ENCODE measurements at places on chromosomes 2 and 18. TPM values are rescaled to one million over a fixed set of nuclear protein-coding genes. Genes with fewer than 3 reads are reported as not detected.
A peak's percentile ranks its signal among the peaks of the same experiment; 100 is the strongest.

GRCh38 chr18:23968638-23969604 lies 45.6 kb upstream of the TTC39C start:
- no peak for ATAC-seq

DNA sequence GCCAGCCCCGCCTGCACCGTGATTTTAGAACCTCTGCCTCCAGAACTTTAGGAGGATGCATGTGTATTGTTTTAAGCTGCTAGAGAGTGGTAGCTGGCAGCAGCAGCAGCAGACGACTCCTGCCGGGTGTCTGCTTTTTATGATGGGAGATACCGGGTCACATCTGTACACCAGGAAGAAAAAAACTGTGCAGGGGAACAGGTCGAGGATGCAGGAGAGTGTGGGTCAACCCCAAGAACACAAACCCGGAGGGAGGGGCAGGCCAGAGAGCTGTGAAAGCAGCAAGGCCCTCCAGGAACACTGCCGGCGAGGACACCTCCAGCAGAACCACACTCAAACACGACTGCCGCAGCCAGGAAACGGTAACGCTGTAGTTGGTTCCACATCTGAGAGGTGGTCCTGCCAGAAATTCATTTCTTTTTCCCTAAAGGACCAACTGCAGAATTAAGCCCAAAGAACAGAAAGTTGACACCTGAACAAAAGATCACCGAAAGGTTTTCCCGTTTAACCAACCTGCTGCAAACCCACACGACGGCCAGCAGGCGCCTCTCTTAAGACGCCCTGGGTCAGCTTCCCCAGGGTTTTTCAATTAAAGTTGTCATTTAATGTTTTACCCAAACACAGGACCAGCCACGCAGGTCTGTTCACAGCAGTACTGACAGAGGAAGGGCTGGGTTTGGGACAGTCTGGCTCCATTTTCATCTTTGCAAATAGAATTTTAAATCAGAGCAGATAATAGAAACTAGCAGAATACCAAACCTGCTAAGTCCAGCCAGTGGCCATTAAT lies 60.5 kb downstream of the NDUFA10 start:
- ATAC-seq = no peak

- ATAC-seq = peak; percentile 68
These were observed at the start of gene CHST10 for GRCh38 chr2:100416935-100417710. Gene CHST10 (minus strand): TSS chr2:100417668. CDS start chr2:100406675, 10,993 bp downstream.

- ATAC-seq = no peak
These were observed 4.0 kb downstream of the PTGR3 start for GRCh38 chr18:75204732-75205513.

GALR1 gene
- not detected for total RNA-seq

ZC3H8 gene
- 9.4 TPM for total RNA-seq

ECEL1 gene
- total RNA-seq = not detected
